T-helper 1 cell (primary cell): ENCODE measurements at places on chromosomes 2 and 18.
A peak's percentile ranks its signal among the peaks of the same experiment; 100 is the strongest.

DNA sequence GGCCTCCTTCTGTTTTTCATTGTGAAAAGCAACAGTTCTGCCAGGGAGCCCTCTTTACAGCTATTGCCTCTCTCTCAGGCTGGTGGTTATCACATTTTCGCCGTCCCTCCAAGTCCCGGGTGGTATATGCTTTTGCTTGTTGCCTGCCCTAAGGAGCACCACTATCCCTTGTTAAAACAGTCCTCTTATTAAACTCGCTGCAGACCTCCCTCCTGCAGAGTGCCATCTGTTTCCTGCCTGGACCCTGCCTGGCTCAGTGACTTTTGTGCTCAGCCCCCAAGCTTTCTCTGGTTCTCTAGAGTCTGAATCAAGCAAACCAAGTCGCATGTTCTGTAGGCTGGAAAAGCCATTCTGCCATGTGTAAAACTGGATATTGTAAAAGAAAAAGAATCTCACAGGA, 72.1 kb upstream of the FHL2 start:
- DNase-seq, result no peak

- no peak for DNase-seq
Measured at GRCh38 chr2:28142386-28142785, 250.3 kb upstream of the FOSL2 start.

- DNase-seq, result no peak
Measured at GRCh38 chr18:2027756-2028155, 543.5 kb downstream of the METTL4 start.

DNA sequence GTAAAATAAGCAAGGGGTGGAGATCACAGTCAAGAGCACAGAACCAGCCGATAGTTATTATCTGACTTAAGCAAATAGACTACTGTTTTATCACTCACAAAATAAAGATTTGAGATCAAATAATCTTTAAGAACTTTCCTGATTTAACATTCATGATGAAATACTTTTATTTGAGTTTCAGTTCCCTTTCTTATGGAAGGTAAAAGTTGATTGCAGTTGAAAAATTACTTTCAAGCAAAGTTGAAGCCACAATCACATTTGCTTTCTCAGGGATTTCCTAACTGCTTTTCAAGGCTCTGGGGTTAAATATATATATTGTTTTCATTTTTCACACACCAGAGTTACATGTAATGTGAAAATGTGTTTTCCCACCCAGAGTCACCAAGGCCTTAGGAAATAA, 599.5 kb downstream of the KCNJ3 start:
- no peak for DNase-seq

DNA sequence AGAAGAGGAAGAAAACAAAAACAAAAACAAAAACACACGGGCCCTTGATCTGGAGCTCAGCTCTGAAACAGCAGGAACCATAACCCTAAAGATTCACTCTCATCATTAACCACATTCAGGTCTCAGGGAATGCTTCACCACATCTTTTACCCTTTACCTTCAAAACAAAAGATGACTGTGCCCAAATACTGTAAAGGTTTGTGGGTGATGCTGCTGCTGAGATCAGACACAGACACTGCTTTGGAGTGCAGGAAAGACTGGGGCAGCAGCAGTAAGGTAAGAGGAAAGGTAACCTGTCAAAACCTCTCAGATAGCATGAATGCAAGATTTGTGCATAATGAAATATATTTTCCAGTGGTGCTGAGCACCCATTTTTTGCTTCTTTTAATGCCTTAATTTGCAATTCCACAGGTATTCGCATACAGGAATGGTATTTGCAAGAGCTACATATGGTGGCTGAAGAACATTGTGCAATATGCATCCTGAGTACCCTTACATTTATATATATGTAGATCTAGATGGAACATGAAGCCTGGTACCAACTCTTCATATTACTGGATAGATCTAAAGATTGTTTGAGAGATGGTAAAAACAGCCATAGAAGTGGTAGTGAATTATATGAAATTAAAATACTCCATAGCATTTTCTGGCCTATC, 4.1 kb upstream of the FLACC1 start:
- no peak for DNase-seq

DNA sequence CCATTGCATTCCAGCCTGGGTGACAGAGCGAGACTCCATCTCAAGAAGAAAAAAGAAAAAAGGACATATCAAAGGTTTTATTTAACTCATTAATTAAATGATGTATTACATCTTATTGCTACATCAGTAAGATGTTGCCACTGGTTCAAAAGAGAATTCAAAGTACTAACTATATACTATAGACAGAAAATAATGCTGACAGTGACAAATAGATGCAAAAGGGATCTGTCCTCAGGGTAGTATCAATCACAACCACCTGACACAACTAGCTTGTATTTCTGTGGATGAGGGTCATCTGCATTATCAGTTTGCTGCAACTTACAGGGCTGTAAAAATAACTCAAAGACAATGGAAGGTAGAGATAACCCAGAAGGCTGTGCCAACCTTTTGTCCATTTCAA, 16.4 kb upstream of the CREG2 start:
- no peak for DNase-seq

DNA sequence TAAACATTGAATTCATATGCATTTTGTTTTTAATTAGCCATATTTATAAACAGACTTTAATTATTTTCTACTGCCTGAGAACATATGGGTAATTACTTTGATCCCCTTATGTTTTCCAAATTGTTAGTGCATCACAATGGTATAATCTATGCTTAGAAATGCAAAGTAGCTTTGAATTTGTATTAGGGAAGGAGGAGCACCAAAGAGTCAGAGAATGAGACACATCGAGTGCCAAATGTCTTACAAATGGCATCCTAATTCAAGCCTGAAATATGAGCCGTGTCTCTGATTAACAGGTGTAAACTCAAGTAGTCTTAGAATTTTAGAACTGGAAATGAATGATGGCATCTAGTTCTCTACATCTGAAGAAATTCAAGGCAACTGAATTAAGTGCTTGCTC, 8.7 kb upstream of the HNMT start:
- no peak for DNase-seq

DNA sequence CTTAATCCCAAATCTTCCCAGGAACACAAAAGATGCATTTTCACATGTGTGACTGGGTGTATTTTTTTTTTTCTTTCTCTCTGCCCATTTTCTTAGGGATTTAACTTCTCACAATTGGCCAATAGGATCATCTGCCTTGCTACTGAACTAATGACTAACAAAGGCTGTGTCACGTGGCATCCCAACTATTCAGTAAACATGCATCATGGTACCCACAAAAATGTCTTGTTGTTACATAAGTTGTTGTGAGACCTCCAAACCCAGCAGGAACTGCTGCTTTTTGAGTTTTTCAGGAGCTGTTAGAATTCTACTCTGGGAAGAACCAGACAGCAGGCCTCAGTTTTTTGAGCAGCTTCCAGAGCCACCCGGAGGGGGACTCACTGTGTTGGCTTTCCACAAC, 31.9 kb downstream of the GAD1 start:
- no peak for DNase-seq

- no peak for DNase-seq
Measured at GRCh38 chr2:173347305-173348168, 7.1 kb upstream of the CDCA7 start.

GRCh38 chr18:31232775-31233424, 70.2 kb upstream of the DSC1 start:
- DNase-seq, result no peak

GRCh38 chr18:34772887-34773286, 62.8 kb downstream of the DTNA start:
- no peak for DNase-seq

GRCh38 chr2:88818381-88818780, 126.9 kb downstream of the RPIA start:
- no peak for DNase-seq

- no peak for DNase-seq
Measured at GRCh38 chr2:241894681-241895426, 25.3 kb downstream of the RTP5 start.

DNA sequence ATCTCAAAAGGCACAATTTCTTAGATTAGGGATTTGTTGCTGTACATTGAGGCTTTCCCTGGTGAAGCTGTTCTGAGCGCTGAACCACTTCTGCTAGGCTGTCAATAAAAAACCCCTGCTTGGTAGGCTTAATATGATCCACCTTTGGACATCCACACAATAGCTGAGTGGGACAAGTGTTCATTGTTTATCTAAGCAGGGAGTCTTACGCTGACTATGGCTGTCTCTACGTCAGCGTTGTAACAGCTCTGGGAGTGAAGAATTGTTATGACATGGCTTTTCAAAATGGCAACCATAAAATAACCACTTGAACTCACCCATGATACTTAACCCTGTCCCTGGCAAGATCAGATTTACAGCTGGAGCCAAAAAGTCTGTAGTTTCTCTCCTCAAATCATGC, 111.5 kb upstream of the SULT1C3 start:
- no peak for DNase-seq

DNA sequence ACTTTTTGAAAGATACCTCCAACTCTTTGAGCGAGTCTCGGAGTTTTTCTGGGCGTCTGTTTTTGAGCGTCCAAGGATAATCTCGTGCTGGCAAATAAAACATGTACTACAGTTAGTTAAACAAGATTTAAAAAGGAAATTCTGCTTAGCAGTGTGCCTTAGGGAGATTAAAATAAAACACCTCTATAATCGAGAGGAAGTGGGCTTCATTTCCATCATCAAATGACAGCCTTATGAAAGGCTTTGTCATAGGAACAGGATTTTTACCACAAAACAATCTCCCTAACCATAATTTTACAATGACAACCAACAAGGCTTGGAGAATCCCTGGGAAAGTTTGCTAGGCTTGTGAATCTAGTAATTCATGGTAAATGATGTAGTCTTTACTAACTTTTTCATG, 103.4 kb downstream of the WDPCP start:
- DNase-seq, result no peak

GRCh38 chr2:23293731-23294130, 91.2 kb upstream of the KLHL29 start:
- no peak for DNase-seq

- no peak for DNase-seq
Measured at GRCh38 chr2:146879882-146880281, 964.9 kb upstream of the ACVR2A start.

GRCh38 chr18:79681484-79682387, 2.1 kb downstream of the CTDP1 start:
- DNase-seq, result peak; percentile 54

- DNase-seq, result no peak
Measured at GRCh38 chr18:74316257-74317170, 875 bp downstream of the C18orf63 start.

DNA sequence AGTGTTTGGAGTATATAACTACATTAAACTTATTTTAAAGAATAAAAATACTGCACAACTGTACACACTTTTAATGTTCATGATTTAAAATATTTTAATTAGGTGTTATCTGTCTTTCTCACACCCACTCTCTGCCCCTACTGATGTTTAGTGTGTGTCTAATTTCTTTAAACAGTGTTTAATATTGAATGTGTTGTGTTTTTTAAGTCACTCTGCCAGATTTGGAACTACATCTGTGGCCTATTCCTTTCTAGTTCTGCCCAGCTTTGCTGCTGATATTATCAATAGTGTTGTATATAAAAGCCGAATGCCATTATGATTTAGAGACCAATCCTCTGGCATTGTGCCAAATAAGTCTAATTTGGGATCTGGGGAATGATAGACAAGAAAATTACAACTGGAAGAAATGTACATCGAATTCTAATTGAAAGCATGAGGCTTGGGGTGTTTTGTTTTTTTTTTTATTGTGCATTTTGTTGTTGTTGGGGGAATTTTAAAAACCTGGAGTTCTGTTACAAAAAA, 398.0 kb downstream of the CPS1 start:
- no peak for DNase-seq

DNA sequence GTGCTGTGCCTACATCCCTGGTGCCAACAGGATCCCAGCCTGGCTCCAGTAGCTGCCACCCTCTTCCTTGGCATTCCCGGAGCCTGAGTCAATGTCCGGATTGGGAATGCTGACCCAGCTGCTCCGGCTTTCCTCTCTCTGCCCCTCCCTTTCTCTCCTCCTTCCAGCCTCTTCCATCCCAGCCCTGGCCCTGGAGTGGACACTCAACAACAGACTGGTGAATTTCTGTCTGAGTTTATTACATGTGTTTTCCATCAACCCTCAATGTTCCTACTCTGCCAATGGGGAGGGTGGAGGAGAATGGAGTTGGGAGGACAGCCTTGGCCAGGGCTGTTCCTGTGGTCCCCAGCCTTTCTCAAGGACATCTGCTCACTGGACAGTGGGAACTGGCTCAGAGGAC, 917 bp upstream of the PRKAG3 start:
- DNase-seq, result no peak

GRCh38 chr2:142951190-142952007, 73.9 kb downstream of the KYNU start:
- no peak for DNase-seq

GRCh38 chr2:54634564-54635511, 88.6 kb upstream of the EML6 start:
- DNase-seq, result peak; percentile 9

- DNase-seq, result no peak
Measured at GRCh38 chr2:44242904-44243303, 32.4 kb upstream of the SLC3A1 start.
